Brain pericyte (primary cell): ENCODE measurements at places on chromosomes 16 and 17.

DNA sequence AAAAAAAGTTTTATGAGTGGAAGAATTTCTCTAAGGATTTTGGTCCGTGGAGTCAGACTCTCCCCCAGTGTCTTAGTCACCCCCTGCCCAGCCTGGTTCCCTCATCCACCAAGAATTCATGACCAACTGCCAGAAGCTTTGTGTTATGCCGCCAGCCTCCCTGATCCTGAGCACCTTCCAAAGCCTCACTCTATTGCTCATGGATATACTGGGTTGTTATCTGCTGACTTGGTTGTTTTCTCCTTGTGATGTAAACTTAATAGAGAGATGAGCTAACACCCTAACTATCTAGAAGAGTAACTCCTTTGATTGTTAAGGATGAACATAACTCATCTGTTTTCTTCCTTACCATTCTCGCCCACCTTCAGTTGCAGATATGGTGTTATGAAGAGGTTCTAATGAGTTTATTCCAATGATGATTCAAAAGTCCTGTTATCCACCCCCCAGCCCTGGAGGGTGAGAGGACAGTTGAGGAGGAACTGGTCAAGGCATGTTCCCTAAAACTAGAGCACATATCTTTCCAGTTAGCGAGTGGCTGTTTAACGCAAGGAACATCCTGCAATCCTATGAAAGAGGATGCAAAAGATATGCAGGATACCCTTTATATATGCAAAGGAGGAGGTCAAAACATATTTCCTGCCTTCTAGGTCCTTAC is 1.5 kb upstream of the PSMD3 start:
- no peak for DNase-seq

DNA sequence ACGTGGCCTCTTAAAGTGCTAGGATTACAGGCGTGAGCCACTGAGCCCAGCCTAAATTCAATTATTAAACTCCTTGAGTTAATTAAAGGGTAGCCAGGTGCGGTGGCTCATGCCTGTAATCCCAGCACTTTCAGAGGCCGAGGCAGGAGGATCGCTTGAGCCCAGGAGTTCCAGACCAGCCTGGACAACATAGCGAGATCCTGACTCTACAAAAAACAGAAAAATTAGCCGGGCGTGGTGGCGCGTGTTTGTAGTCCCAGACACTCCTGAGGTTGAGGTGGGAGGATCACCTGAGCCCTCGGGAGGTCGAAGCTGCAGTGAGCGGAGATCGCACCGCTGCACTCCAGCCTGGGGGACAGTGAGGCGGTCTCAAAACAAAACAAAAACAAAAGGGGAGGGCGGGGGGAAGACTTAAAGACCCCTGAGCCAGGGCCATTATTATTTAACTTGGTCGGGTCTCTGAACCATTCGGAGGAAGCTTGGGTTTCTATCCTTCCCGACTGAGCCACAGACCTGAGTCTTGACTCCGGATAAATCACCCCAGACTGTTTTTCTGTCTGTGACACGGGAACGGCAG is 19.5 kb downstream of the BCL7C start:
- no peak for DNase-seq

- DNase-seq: no peak
Measured at GRCh38 chr16:88720396-88720970, 14.2 kb downstream of the CTU2 start.

DNA sequence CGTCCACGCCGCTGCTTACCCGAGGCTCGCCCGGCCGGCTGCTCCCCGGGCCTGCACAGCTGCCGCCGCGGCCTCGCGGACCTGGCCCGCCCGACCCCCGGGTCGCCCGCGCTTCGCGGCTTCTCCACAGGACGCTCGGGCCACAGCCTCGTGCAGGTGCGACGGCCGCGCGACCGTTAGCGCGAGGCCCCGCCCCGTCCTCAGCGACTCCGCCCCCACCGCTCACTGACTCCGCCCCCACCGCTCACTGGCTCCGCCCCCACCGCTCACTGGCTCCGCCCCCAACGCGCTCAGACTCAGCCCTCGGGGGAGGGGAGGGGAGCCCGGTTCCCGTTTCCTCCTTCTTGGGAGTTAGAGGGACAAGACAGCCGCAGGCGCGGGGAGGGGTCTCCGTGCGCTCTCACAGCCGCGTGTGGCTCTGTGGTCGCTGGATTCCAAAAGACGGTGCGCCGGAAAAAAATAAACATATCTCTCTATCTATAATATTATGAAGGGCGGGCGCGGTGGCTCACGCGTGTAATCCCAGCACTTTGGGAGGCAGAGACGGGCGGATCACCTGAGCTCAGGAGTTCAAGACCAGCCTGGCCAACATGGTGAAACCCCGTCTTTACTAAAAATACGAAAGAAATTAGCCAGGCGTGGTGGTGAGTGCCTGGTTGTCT is at the start of gene MEIOB:
MEIOB (minus strand) TSS at position 191 of the 662 bp plus-strand sequence. CDS start 3,989 bp downstream, outside the sequence.
- DNase-seq: no peak

- no peak for DNase-seq
Measured at GRCh38 chr16:9422762-9423513, 331.5 kb downstream of the HAPSTR1 start.
